Activated CD4-positive, alpha-beta T cell treated with anti-CD3 and anti-CD28 coated beads for 24 hours (primary cell): ENCODE measurements at places on chromosomes 5 and 9.

GRCh38 chr5:132099905-132100304, 26.3 kb downstream of the CSF2 start:
- DNase-seq: no peak

- DNase-seq: peak; percentile 55
Observed at GRCh38 chr9:38392235-38393127, at the start of gene ALDH1B1. Gene ALDH1B1, plus strand, starts transcription at chr9:38392702. Its CDS starts 3,047 bp downstream, at chr9:38395749.

DNA sequence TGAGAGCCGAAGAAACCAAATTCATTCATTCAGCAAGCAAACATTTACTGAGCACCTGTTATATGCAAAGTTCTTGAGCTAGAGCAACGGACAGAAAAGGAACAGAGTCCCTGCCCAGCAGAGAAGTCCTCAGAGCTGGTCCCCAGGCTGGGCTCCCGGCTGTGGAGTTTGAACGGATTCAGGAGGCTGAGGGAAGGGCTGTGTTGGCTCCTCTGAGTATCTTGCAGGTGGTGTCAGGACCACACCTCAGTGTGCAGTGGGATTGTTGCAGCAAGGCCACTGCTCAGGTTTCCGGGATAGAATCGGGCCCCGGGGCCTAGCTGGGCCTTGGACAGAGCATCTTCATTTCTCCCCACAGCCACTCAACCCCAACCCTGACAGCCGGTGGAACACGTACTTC, 5.1 kb downstream of the TBC1D13 start:
- DNase-seq: no peak

DNA sequence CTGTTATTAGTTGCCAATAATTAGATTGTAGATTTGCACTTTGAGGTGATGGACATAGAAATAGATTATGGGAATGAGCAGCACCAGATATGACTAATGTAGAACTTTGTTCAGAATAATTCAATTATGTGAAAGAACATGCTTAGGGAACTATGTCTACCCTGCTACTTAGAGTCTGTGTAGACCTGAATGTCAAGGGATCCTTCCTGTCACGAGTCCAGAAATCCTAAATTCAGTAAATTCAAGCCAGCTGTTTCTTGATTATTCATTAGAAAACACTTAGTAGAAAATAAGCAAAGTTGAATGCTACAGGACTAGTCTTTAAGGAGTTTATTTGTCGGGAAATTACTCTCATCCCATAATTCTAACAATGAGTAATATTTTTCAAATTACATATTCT, 887.3 kb upstream of the SEMA6A start:
- DNase-seq: no peak

DNA sequence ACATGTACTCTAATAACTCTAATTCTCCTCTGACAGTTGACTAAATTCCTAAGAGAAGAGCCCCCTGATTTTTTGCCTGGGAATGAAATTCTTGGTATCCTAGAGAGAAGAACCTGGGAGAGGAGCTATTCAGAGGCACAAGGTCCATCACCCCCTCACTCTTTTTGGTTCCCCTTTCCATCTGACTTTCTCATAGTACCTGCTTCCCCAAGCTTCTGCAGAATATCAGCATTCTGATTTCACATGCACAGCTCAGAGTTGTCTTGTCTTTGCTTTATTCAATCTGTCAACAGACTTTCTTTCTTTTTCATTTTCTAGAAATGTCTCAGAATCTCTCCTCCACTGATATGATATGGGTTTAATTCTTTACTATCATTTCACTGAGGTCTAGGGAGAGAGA, 141.5 kb upstream of the FBXL17 start:
- DNase-seq: no peak

- DNase-seq: no peak
Observed at GRCh38 chr9:33109097-33109496, 32.6 kb upstream of the SMU1 start.

DNA sequence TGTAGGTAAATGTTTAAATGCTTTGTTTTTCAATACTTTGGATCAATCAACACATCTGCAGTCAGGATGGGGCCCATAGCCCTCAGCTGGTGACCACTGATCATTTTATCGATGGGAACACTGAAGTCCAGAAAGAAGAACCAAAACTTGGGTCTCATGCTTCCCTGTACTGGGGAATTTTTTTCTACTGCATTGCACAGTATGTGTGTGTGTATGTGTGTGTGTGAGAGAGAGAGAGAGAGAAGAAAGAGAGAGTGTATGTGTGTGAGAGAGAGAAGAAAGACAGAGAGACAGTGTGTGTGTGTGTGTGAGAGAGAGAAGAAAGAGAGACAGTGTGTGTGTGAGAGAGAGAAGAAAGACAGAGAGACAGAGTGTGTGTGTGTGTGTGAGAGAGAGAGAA, 202.9 kb upstream of the MSX2 start:
- DNase-seq: no peak

- DNase-seq: no peak
Observed at GRCh38 chr9:118940473-118940872, 428.8 kb downstream of the BRINP1 start.

GRCh38 chr5:31757806-31758205, 118.9 kb downstream of the PDZD2 start:
- DNase-seq: no peak

DNA sequence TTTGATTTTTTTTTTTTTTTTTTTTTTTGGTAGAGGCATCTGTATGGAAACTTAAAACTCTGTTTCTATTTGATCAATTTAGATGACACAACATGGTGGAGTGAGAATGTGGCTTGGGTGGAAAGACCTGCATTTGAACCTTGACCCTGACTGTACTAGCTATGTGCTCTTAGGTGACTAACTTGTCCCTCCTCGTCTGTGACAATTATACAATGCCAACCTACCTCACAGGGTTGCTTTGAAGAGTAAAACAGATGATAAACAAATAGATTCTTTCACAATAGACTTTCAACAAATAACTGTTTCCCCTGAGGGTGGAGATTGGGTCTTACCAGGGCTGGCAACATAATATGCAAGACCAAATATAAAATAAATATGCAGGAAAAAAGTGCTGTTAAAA, 109.3 kb downstream of the CRB2 start:
- DNase-seq: no peak

GRCh38 chr9:99509900-99510535, 287.9 kb downstream of the SEC61B start:
- DNase-seq: no peak

DNA sequence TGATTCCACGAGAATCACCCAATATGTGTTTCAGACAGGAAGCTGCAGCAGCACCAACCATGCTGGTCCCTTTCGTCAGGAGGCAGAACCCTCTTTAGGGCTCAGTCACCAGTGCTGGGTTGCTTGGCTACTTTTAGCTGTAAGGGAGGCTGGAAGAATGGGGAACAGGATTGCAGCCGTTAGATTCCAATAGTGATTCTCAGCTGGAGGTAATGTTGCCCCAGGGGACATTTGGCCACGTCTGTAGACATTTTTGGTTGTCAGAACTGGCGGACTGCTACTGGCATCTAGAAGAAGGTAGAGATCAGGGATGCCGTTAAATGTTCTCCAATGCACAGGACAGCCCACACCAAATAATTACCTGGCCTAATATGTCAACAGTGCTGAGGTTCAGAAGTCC, 81.8 kb downstream of the ANKRD33B start:
- DNase-seq: no peak

GRCh38 chr5:1134478-1134877, 22.6 kb upstream of the SLC12A7 start:
- DNase-seq: no peak

DNA sequence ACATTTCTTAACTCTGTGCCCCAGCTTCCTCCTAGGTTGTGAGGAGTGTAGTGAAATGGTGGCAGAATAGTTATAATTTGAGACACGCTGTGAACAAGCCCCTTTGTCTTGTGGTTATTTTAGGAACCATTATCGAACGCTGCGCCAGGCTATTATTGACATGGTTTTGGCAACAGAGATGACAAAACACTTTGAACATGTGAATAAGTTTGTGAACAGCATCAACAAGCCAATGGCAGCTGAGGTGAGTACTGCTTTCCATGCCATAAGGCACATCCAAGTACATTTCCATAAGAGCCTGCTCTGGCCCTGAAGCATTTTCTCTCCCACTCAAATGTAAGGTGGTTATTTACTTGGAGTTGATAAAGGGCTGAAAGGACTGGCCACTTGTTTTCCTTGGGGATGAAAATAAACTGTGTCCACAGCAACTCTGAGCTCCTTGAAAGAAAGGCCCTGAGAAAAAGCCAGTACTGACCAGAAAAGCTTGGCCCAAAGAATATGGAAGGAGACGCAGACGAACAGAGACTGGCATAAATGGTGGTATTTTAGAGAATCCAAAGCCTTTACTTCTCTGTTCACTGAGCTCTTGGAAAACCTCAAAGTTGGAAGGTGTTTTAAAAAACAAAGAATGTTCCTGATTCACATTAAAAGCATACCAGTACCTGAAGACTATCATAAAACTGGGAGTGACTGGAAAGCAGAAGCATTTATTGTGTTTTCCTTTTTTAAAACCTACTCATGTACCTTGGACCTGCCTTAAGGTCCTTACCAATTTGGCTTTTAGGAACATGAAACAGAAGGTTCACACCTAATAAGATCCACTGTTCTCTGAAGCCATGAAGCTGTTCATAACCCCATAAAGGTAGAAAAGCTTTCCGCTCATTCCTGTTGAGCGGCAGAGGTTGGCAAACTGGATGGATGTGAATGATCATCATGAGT, 72.2 kb downstream of the WDR41 start:
- no peak for DNase-seq

- no peak for DNase-seq
Observed at GRCh38 chr5:141369994-141370848, at the start of gene PCDHGB3. Gene PCDHGB3, plus strand, starts transcription at chr5:141370242. Its CDS starts 153 bp downstream, at chr5:141370395.

- DNase-seq: no peak
Observed at GRCh38 chr9:135919318-135919890, 12.1 kb upstream of the CAMSAP1 start.

- DNase-seq: no peak
Observed at GRCh38 chr5:173837654-173838053, 50.5 kb upstream of the CPEB4 start.

DNA sequence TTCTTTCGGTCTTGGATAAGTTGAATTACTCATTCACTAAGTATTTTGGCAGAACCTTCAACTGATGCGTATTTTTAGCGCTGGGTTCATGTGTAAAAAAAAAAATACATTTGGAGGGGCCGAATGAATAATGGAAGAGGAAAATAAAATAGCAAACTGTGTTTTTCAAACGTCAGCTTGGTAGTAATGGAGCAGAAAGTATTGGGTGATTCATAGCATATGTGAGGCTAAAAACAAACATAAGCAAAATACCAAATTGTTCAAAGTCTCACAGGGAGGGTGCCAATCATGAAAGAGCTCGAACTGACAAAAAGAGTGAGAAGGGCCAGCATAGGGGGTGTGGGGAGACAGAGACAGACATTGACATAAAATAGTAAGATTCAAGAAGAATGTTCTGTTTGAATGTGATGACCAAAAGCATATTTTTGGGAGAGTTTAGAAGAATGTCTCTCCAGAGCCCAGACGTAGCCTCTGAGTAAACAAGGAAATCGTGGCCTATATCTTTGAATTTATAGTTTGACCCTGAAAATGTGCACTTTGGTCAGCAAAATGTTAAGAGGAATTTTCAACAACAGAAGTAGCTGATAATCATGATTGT, 174.9 kb upstream of the HMHB1 start:
- DNase-seq: no peak

GRCh38 chr9:38026840-38027527, 42.0 kb downstream of the SHB start:
- DNase-seq: no peak

DNA sequence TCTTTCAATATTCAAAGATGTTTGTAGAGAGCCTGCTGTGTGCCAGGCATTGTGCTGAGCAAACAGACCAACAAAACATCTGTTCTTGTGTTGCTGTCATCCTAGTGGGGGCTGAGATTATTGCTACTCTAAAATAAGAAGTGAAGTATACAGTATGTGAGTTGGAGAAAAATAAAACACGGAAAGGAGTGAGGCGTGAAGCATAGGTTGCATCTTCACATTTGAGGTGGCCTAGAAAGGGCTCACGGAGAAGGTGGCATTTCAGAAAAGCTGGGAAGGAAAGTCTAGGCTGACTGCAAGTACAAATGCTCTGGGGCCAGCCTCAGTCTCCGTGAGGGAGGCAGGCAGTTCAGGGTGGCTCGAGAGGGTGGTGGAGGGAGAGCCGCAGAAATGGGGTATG, 80.3 kb downstream of the CSNK1A1 start:
- no peak for DNase-seq

- no peak for DNase-seq
Observed at GRCh38 chr5:164119806-164120447, 614.5 kb downstream of the MAT2B start.

- DNase-seq: no peak
Observed at GRCh38 chr5:173010547-173011464, 27.2 kb downstream of the ATP6V0E1 start.

- DNase-seq: no peak
Observed at GRCh38 chr5:146398826-146399225, 48.3 kb upstream of the TCERG1 start.

- DNase-seq: no peak
Observed at GRCh38 chr5:131441184-131441583, 177.3 kb downstream of the CDC42SE2 start.

- no peak for DNase-seq
Observed at GRCh38 chr5:59777028-59777427, 116.5 kb downstream of the PDE4D start.

- no peak for DNase-seq
Observed at GRCh38 chr5:50547303-50547702, 106.2 kb upstream of the EMB start.

GRCh38 chr5:5350101-5350500, 72.4 kb upstream of the ICE1 start:
- DNase-seq: no peak

DNA sequence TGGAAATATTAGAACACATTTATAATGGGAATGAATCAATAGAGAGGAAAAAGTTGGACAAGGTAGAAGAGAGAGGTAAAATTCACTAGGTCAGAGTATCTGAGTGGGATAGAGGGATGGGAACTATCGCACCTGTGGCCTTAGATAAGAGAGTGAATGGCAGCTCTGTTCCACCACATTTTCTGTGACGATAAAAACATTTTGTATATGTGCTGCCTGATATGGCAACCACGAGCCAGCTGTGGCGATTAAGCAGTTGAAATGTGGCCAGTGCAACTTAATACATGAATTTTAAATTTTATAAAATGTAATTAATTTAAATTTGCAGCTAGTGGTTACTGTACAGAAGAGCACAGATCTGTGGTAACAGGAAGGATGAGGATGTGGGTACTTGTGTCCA, 46.7 kb downstream of the ZNF354A start:
- DNase-seq: no peak

GRCh38 chr5:135249658-135250057, 149.4 kb downstream of the MACROH2A1 start:
- no peak for DNase-seq
